ENCODE measurements at places on chromosomes 7 and 10. TPM values are rescaled to one million over a fixed set of nuclear protein-coding genes. Genes with fewer than 3 reads are reported as not detected.

DNA sequence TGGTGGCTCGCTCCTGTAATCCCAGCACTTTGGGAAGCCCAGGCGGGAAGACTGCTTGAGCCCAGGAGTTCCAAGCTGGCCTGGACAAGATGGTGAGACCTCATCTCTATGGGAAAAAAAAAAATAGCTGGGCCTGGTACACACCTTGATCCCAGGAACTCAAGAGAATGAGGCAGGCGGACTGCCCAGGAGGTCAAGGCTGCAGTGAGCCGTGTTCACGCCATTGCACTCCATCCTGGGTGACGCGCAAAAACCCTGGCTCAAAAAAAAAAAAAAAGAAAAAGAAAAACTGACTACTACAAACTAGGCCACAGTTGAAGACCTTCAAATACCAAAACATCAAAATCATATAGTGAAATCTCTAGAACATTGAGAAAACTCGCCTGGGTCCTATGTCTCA, 3.9 kb downstream of the BRAT1 start:
- DNase-seq: no peak

- DNase-seq: no peak
Measured at GRCh38 chr7:139094596-139094995, 14.9 kb downstream of the ZC3HAV1 start.

GRCh38 chr7:151379534-151380198, 30.2 kb downstream of the WDR86 start:
- DNase-seq: no peak

- DNase-seq: no peak
Measured at GRCh38 chr7:56019501-56019900, 31.7 kb downstream of the PSPH start.

GRCh38 chr7:42726066-42726785, 185.6 kb downstream of the C7orf25 start:
- no peak for DNase-seq

GRCh38 chr10:17548162-17548561, 69.0 kb downstream of the HACD1 start:
- DNase-seq: no peak

GRCh38 chr7:126079581-126079980, 1150.0 kb upstream of the POT1 start:
- no peak for DNase-seq

GRCh38 chr7:99080679-99081078, 63.2 kb downstream of the SMURF1 start:
- no peak for DNase-seq

GRCh38 chr10:123967626-123968243, 76.1 kb upstream of the CPXM2 start:
- DNase-seq: peak; percentile 87

GRCh38 chr7:88357294-88357693, 50.6 kb upstream of the STEAP4 start:
- peak; percentile 37 for DNase-seq

GRCh38 chr10:89644691-89644966, 413 bp downstream of the PANK1 start:
- DNase-seq: no peak

- DNase-seq: no peak
Measured at GRCh38 chr10:35415505-35415904, 79.2 kb downstream of the CCNY start.

GRCh38 chr7:4260867-4261600, 421.1 kb upstream of the FOXK1 start:
- no peak for DNase-seq

DNA sequence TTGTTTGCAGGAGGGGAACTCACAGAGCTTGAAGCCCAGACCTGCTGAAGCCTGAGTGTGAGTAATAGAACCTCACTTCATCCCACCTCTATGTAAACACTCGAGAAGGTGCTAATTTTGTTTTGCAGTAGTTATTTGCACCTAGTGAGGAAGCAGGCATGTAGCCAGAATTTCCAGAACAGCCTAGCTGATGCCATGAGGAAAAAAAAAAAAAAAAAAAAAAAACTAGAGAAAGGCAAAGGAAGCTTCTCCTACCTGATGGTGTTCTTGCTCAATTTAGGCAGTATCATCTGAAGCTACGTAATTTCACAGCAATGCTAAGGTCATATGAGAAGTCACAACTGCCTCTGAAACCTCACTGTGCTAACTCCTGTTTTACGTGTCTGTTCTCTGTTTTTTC, 13.6 kb upstream of the GPR37 start:
- no peak for DNase-seq

DNA sequence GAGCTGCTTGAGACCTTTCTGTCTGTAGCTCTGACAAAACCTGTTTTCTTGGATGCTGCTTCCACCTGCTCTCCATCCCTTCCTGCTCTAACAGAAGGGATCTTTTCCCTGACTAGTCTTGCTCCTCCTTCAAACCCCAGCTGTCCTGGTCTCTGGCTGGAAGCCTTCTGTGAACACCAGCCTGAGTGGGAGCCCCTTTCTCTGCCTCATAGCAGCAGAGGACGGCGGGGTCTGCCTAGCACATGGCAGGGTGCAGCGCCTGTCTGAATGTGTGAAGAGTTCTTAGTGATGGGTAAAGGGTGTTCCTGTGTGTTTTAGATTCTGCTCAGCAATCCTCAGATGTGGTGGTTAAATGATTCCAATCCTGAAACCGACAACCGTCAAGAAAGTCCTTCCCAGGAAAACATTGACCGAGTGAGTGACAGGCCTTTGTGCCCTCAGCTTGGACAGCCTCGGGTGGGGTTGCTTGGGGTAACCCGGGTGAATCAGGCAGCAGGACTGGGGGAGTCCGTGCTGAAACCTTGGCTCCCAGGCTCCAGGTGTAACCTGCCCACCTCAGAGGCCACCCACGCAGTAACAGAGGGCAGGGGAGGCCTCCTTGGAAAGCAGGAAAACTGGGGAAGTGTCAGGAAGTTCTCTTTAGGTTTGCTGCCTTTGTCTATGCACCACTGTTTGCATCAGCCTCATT, 34.1 kb downstream of the NUB1 start:
- no peak for DNase-seq

- no peak for DNase-seq
Measured at GRCh38 chr10:58700591-58700990, 187.9 kb downstream of the BICC1 start.

DNA sequence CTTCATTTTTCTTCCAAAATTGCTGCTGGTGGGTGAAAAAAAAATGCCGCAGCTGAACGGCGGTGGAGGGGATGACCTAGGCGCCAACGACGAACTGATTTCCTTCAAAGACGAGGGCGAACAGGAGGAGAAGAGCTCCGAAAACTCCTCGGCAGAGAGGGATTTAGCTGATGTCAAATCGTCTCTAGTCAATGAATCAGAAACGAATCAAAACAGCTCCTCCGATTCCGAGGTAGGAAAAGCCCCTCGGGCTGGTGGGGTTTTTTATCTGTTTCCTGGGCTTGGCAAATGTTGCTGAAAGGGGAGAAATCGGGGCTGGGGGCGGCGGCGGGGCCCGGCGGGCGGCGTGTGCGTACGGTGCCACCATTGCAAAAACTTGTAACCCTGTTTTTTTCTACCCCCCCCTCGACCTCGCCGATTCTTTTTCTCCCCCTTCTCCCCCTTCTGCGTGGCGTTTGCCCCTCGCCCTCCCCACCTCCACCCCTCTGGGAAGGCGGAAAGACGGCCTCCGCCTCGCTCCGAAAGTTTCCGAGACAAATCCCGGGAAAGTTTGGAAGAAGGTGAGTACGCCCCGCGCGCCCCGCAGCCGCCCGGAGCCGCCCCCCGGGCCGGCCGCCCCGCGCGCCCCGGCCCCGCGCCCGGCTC, 789 bp downstream of the TCF7L2 start:
- DNase-seq: no peak

- DNase-seq: no peak
Measured at GRCh38 chr10:70613941-70614340, 11.4 kb upstream of the PRF1 start.

- DNase-seq: no peak
Measured at GRCh38 chr7:24799506-24799905, 42.2 kb upstream of the GSDME start.

GRCh38 chr10:93445097-93445960, 36.8 kb downstream of the MYOF start:
- DNase-seq: peak; percentile 94

DNA sequence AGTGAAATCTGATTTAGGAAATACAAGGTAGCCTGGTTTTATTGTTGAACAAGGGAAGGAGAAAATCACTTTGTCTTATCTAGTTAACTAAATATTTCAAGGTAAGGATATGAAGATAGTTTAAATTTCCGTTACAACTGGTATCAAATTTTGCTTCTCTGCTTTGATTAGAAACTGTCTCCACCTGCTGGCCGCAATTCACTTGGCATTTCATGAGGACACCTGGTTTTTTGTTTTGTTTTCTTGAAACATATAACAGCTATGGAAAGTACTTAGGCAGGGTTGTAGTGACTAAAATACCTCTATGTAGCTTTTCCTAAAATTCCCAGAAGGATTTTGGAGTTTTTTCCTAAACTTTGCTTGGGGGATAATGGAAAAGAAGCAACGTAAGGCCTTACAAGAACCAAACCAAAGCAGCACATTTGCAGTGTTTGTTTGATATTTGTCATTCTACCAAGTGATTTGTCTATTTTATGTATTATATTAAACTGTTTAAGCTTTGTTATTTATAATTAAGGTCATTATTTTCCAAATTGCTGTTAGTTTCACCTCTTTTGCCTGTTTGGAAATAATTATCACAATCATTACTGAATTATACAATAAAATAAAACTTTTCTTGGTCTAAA, 73.6 kb downstream of the AHCYL2 start:
- peak; percentile 31 for DNase-seq

GRCh38 chr10:14370894-14371293, 40.2 kb upstream of the FRMD4A start:
- no peak for DNase-seq

- DNase-seq: no peak
Measured at GRCh38 chr10:46096909-46097575, 51.0 kb upstream of the MSMB start.

DNA sequence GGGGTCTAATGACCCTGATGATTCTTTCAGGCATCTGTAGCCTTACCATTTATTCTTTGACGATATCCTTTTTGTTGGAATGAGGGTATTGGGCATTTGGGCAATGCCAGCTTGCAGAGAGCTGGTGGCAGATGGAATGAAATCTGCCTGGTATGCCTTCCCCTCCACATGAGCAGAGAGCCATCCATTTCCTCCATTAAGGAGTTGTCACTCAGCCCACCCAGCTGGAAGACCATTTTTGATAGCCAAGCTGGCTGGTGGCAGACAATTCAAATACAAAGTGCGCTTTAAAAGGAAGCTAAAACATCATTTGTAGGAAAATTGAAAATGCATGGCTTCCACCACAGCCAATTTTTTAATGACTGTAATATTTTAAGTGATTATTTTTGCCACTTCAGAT, 240.1 kb upstream of the SLC26A5 start:
- DNase-seq: no peak

GRCh38 chr7:46208635-46209525, 287.8 kb upstream of the IGFBP3 start:
- DNase-seq: no peak

GRCh38 chr10:17730667-17731066, 21.3 kb upstream of the TMEM236 start:
- DNase-seq: peak; percentile 53

- DNase-seq: no peak
Measured at GRCh38 chr7:71612911-71613310, 481.0 kb downstream of the GALNT17 start.

- peak; percentile 80 for DNase-seq
Measured at GRCh38 chr10:26044141-26044749, 110.2 kb downstream of the MYO3A start.

DNA sequence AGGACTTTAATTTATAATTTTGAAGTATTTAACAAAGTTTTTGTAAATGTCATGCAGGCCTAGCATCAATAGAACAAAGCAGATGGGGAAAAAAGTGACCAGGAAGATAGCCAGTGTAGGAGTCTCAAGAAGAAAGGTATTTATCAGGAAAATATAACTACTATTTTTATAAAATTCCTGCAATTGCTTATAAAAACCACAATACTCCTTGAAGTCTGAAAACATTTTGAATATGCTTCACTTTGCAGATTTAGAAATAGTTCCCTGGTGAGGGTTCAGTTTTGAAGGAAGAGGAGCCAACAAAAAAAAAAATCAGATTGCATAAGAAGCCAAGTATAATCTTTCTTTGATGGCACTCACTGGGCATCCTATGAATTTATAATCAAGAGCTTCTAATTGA, 34.1 kb downstream of the MTERF1 start:
- no peak for DNase-seq

GRCh38 chr10:49163741-49164140, 24.4 kb downstream of the TMEM273 start:
- no peak for DNase-seq

DNA sequence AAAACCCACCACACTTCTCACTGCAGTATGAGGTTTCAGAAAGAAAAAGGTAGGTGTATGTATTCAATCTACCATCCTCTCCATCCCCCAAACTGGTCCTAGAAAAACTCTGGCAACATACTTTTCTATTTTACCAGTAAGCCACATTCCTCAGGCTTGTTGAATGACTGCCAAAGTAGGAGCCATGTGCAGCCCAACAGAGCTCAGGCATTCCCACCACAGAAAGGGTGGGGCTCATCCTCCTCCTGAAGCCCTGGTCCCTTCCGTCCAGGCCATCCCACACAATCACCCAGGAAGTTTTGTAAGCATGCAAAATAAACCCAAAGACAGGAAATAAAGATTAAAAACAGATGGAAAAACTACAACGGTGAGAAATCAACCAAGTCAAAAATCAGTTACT, 57.2 kb downstream of the MAD1L1 start:
- DNase-seq: peak; percentile 52

DNA sequence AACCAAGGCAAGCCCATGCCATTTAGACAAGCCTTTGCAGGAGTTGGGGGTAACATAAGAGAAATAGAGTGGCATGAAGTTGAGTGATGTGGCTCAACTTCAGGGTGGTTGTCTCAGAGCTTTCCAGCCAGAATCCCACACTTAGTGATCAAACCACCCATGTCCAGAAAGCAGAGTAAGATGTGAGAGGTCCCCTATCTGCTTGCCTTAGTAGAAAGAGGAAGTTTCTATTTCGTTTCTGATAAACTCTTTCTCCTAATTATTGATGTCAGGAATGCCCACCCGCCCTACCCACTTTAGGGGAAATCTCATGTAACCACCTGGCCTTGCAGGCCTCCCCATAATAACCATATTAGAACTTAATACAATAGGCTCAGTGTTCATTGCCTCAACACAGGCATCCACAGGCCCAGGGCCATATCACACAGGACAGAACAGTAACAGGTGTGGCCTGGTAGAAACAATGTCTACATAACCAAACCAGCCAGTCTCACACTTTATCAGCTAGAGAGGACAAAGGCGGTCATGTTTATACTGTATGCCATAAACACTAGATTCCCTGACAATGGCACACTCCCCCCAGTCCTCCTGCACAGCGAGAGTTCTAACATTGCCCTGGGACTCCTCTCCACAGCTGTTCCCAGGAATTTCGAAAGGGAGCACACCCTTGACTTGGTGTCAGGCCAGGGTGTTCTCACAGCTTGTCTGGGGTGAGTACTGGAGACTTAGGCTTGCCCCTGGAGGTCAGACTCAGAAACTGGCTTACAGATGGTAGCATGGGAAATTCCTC, 364.4 kb downstream of the CXCL12 start:
- peak; percentile 67 for DNase-seq

The UNCX gene
- polyA plus RNA-seq: not detected

The FAS gene
- polyA plus RNA-seq: 4.7 TPM

The ITGA8 gene
- 5.5 TPM for polyA plus RNA-seq

The EPO gene
- not detected for polyA plus RNA-seq

The CHRM2 gene
- polyA plus RNA-seq: 38.1 TPM

The TAX1BP1 gene
- polyA plus RNA-seq: 106 TPM

The NXPH1 gene
- polyA plus RNA-seq: not detected

The GIMAP7 gene
- polyA plus RNA-seq: 36.1 TPM

The SPDYE8 gene
- not detected for polyA plus RNA-seq

The SUGCT gene
- 6.1 TPM for polyA plus RNA-seq

Data from right cardiac atrium (tissue), 5 donors.